Fibroblast of skin of right biceps (primary cell): ENCODE measurements at places on chromosomes 2 and 18.

DNA sequence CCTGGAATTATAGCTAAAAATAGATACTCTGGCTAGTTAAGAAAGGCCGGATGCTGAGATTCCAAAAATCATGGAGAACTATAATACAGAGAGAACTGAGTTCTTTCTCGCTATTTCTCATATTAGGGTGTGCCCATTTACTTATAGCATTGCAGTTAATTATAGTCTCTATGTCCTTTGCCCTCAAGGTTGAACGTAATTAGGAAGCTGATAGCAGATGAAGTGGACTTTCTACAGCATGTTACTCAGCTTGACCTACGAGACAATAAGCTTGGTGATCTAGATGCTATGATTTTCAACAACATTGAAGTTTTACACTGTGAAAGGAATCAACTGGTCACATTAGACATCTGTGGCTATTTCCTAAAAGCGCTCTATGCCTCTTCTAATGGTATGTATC is 187.4 kb downstream of the PHLPP1 start:
- no peak for DNase-seq

- no peak for DNase-seq
These were observed 59.3 kb downstream of the DPP4 start for GRCh38 chr2:162014751-162015150.

DNA sequence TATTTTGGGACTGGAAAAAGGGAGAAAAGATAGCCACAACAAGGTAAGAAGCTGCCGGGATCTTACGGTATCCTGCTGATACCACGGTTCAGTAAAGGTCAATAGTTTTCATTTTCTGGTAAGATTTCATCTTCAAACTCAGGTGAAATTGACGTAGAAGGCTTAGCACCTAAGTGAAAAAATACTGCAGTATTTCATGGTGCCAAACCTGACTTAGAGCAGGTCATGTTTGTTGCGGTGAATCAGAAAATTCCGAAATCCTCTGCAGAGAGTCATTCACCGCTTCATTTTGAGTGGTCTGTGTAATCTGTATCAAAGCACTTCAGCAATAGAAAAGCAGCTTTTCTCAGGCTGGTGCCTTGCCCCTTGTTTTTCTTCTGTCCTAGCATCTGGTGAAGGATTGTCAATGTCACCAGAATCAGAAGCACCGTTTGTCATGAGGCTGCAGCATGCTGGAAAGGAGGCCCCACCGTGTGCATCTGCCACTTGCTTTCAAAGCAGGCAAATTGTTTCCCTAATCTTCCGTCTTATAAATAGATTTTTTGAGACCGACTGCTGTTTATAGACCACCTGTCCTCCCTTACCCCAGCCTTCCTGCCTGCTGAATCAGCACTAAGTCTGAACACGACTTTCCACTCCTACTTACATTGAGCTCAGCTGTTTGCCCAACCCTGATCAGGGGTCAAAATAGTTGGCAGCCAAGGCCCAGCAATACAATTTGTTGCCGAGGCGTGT is 156.3 kb downstream of the EML6 start:
- DNase-seq: no peak

DNA sequence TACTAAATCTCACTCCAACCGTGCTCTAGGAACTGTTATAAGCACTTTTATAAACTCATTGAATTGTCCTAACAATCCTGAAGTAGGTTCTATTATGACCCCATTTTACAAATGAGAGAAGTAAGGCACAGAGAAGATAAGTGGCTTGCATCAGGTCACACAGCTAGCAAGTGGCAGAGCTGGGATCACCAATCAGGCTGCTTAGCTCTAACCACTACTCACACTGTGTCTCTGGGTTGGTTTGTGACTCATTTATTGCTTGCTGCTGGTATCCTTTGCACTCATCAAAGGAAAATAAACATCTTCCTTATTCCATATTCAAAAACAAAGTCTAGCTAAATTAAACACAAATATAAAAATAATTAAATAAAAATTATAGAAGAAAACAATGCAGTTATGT is 42.5 kb upstream of the IL1R2 start:
- no peak for DNase-seq

GRCh38 chr2:94994063-94994913 is 31.2 kb upstream of the MAL start:
- DNase-seq: no peak

DNA sequence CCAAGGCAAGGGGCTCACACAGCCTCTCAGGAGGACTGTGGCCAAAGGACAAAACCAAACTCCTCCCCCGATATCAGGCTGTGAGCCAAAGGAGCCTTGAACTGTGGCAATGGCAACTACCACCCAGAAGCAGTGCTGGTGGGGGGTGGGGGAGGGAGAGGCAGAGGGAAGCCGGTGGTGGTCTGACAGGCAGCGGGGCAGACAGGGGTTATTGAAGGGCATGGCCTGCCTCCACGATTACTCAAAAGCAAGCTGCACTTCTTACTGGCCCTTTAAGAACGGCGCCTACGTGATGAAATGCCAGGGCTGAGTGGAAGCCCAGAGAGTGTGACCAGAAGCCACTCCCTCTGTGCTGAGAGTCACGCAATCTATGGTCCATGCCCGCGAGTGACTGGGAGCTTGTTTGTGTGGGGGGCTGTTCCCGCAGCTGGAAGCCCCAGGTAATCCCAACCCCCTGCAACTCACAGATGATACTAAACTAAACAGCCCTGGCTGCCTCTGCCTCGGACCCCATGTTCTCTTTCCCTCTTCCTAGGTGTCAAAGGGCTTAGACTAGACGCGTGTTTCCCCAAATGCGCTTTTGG is 128.2 kb upstream of the CXCR4 start:
- DNase-seq: peak; percentile 6

- no peak for DNase-seq
These were observed 222.5 kb downstream of the SEPTIN10 start for GRCh38 chr2:109391243-109391642.

DNA sequence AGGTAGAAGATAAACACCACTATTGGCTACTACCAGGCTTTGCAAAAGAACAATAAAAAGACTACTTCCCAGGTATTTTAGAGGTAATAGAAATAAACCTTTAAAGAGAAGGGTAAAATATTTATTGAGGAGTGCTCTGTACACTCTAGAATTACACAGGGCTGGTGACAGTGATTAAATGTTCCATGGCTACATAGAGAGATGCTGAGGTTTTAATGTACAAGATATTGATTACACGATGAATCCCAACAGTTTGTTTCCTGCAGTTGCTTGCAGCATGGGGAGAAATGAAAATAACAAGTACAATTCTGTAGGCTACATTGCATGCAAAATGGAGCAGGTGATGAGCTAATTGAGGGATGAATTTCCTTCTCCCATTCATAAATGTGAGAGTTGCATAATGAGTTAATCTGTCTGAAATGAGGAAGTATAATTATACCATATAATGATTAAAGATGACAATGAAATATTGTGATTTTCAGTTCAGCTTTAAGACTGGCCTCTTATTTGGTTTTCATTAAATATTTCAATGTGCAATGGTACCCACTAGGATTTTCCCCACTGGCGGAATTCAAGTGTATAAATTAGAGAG is 266.1 kb downstream of the SOCS6 start:
- no peak for DNase-seq

GRCh38 chr2:15435474-15435873 is 125.7 kb downstream of the NBAS start:
- DNase-seq: no peak

- no peak for DNase-seq
These were observed 13.5 kb downstream of the CCDC121 start for GRCh38 chr2:27615316-27615715.

- no peak for DNase-seq
These were observed 11.1 kb upstream of the SATB2 start for GRCh38 chr2:199468561-199469513.

DNA sequence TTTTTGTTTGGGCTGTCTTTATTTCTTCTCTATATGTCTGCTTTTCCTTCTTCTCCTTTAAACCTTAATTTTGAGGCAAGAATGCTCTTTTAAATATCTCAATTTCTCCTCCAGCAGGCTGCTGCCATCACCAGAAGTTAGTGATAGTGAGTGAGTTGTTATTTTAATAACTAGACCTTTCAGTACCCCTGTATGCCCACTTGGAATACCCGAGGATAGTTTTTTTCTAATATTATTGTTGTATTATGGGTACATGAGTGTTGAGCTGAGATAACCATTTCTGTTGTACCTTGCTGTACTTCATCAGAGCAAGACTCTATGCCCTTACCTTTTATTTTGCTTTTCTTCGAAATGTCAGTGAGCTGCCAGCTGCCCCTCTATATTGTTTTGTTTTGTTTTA is 50.1 kb downstream of the PPM1B start:
- no peak for DNase-seq

GRCh38 chr2:218027426-218028188 is 24.8 kb upstream of the TNS1 start:
- DNase-seq: no peak

- DNase-seq: no peak
These were observed 16.7 kb downstream of the FHL2 start for GRCh38 chr2:105382177-105382576.

DNA sequence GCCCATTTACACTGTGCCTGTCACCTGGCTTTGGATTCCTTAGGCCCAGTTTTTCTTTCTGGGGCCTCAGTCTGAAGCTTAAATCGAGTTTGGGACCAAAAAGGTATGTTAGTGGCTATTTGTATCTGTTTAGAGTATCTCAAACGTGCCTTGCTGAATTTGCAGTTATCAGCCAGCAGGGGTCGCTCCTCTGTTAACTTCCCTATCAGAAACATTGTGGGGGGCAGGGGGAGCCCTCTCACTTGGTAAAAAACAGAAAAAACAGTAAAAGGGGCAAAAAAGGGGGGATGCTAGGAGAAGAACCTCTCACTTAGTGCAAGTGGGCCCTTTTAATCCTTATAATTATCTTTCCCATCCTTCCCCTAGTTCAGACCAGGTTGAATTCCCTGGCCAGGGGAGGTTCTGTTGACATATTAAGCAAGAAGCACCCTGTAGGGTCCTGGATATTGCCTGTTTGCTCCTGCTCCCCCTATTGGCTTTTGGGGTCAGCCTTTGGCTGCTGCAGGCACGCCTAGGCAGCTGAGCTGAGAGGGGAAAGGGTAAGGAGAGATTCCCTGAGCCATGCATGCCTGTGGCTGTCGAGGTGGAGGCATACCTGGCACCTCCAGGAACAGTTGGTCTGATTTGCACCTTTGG is 8.8 kb upstream of the IFIH1 start:
- no peak for DNase-seq

- no peak for DNase-seq
These were observed 28.4 kb upstream of the SELENOI start for GRCh38 chr2:26317377-26318105.

GRCh38 chr2:62304429-62305417 is 108.8 kb downstream of the B3GNT2 start:
- DNase-seq: peak; percentile 87

GRCh38 chr18:45836242-45837205 is 11.0 kb downstream of the SIGLEC15 start:
- DNase-seq: no peak

GRCh38 chr2:201656102-201656501 is 12.8 kb upstream of the TMEM237 start:
- DNase-seq: no peak

- no peak for DNase-seq
These were observed 31.6 kb upstream of the NABP1 start for GRCh38 chr2:191646163-191646902.

GRCh38 chr2:160381425-160381951 is 112.1 kb downstream of the RBMS1 start:
- no peak for DNase-seq

GRCh38 chr2:109533823-109534222 is 79.9 kb downstream of the SEPTIN10 start:
- no peak for DNase-seq

GRCh38 chr18:58896268-58896667 is 31.6 kb downstream of the ZNF532 start:
- no peak for DNase-seq

GRCh38 chr18:70376137-70376913 is 87.5 kb downstream of the SOCS6 start:
- no peak for DNase-seq

DNA sequence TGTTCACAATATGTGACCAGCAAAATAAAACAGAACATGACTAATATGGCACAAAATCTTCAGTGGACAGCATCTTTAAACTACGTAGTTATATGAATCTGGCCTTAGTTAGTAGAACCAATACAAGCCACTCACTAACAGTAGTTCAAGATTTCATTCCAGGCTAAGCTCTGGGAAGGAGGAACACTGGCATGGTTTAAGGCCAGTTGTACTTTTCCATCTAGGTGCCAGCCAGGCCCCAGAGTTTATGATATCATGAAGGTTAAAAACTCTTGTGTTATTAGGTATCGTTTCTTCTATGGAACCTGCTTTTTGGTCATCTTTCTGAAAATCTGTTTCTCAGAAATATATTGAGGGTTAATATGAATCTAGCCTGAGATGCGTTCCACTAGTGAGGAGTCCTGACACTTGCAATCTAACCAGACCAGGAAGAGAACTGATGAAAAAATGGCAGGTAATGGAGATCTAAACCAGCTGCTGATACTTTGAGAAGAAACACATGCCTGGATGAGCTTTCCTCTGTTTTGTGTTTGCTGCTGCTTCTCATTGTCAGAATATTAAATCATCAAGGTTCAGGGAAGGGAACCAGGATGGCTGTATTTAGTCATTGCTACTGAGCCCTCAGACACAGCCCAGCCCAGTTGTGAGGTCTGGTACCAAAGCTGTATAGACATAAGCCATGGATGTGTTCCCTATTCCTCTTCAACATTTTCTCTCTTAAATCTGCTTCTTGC is 182.8 kb upstream of the SETBP1 start:
- DNase-seq: no peak

DNA sequence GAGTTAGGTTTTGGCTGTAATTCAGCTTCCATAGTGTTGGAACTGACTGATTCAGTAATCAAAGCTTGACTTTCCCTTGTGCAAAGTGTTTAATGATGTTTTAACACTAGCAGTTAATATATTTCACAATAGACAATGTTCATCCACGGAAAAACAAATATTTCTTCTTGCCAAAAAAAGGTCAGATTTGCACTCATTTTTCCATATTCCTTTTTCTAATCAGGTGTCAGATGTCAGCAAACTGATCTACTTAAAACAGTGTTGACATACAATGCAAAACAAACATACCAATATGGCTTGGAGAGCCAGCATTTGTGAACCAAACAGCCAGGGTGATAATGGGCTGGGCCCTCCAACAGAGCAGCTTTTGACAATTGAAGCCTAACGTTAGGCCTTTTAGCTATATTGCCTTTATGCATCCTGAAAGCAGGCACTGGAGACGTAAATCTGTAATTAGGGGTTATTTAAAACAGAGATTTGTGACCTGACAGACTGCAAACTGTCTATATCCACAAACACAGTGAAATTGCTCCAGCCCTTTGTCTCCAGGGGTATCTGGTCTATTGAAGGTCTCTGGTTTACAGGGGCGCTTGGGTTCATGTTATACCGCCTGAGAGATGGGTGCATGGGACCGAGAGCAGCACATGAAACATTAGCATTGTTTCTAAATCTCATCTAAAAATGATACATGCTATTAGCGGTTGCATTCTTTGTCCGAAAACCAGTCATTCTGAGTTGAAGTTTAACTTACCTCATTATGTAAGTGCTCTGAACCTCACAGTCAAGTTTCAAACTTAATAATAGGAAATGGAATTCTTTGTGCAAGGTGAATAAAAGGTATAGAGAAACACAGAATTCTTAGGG is 7.1 kb upstream of the CDCA7 start:
- DNase-seq: no peak

GRCh38 chr2:198004921-198005829 is 200.8 kb downstream of the PLCL1 start:
- no peak for DNase-seq

- no peak for DNase-seq
These were observed 159.2 kb downstream of the DTNB start for GRCh38 chr2:25514043-25514637.

GRCh38 chr2:96618596-96619283 is 19.4 kb downstream of the KANSL3 start:
- DNase-seq: peak; percentile 35
